Fibroblast of mammary gland (primary cell): ENCODE measurements at places on chromosomes 7 and 10.
A peak's percentile ranks its signal among the peaks of the same experiment; 100 is the strongest.

GRCh38 chr10:35089611-35090161 lies 455 bp downstream of the CUL2 start:
- peak; percentile 44 for DNase-seq

DNA sequence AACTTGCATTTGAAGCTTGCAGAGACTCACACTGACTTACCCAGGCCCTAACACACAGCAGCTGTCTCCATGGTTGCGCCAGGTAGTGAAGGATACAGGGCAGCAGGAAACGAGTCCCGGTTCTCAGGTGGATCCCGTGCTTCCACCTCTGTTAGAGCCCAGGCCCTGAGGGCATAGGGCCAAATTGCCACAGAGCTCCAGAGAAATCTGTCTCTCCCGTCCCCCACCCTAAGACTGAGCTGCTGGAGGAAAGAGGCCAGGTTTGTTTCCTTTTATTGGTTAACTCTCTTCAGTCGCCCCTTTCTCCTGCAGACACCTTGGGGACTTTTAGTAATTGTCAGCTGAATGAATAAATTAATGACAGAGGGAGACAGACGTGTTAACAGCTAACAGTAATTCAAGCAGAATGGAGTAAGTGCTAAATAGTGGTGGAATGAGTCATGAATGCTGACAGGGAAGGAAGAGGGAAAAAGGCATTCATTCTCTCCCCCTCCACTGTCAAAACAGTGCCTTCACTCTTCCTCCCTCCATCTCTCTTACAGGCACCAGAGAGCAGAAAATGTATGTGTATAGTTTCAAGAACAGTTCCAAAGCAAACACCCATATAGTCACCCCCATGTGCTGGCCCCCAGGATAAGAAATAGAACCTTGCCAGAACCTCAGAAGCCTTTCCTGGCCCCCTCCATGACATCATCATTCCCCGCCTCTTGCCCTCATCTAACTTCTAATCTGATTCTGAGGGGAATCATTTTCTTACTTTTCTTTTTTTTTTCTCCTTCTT lies 16.8 kb upstream of the DLG5 start:
- peak; percentile 80 for DNase-seq

DNA sequence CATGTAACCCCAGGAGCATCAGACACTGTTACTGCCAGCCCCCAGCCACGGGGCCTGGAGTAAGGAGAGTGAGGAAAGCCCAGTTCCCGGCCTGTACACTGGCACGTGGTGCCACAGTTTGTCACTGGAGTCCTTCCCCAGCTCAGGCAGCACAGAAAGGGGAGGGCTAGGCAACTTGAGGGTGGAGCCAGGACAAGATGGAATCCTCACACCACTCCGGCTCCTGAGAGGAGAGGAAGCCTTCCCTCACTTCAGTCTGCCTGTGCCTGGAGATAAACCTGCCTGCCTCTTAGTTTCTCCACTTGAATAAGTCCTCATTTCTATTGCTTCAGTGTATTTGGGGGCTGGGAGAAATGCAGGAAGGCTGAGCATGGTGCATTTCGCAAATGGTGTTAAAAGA lies 176.0 kb downstream of the KIAA1217 start:
- DNase-seq: no peak

GRCh38 chr7:32177232-32177631 lies 107.0 kb upstream of the PDE1C start:
- DNase-seq: no peak

- DNase-seq: no peak
These were observed 20.2 kb downstream of the WIPF3 start for GRCh38 chr7:29826530-29826822.

- DNase-seq: no peak
These were observed 67.6 kb downstream of the FAM53B start for GRCh38 chr10:124676416-124677062.

DNA sequence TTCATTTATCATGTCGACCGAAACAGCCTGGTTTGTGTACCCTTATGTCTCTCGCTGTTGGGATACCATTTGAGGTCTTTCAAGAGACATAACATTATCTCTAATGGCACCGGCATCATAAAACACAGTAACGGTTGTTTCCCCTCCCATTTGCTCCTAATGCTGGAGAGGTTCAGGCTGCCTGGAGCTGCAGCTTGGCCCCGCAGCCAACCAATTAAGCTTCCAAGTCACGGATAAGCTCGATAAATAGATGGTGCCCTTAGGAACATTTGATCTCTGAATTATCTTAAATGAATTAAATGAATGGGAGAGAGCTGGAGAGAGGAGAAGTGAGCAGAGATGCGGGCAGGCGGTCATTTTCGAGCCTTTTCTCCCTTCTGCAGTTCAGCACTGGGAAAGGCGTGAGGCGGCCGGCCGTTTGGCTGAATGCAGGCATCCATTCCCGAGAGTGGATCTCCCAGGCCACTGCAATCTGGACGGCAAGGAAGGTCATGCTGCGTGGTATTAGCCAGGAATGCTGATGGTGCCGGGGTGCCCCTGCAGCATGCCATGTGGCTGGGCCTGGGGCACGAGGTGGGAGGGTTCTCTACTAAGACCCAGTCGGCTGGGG lies 12.6 kb downstream of the CPA4 start:
- DNase-seq: no peak

- peak; percentile 82 for DNase-seq
These were observed 102.2 kb downstream of the MYOF start for GRCh38 chr10:93379731-93380575.

DNA sequence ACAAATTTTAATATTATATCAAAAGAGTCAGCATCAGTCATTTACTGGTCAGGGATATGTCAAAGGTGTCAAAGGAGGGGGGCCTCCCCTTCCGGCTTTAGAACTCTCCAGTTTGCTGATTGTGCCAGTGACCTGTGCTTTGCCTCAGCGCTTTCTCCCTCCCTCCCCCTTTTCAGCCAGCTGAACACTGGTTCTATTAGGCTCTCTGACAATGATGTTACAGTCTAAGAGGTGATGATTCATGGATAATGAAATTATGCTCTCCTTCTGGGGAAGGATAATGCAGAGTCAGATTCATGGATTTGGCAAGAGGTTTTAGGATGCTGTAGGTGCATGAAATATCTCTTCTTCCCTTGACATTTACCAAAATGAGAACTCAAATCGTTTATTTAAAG lies 6.1 kb downstream of the LRRTM3 start:
- no peak for DNase-seq
